ENCODE measurements at places on chromosomes 5 and 9.

GRCh38 chr5:172600571-172600970, 40.5 kb upstream of the NEURL1B start:
- no peak for DNase-seq

DNA sequence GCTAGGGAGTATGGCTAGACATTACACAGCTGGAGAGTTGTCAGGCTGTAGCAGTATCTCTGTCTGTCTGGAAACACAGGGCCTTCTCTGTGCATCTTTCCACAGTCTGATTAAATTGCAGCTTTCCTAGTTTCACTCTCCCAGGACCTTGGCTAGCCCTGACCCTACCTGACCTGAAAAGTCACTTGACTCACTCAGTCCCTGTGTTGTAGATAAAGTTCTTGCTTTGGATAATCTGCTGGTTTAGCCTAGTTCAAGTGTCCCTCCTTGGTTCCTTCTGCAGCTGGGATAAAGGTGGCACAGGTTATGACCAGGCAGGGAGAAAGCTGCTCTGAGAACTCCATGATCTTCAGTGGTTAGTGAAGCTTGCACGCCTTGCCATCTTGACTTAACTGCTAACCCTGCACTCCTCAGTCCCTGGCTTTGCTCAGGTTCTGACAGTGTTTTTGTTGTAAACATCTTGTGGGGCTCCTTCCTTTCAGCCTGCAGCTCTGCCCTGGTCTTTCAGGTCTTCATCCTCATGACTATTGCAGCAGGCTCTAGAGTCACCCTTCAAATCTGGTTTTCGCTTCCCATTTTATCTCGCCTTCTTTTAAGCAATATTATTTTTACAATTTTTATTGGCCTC, 101.0 kb downstream of the PIP5K1B start:
- DNase-seq = no peak

DNA sequence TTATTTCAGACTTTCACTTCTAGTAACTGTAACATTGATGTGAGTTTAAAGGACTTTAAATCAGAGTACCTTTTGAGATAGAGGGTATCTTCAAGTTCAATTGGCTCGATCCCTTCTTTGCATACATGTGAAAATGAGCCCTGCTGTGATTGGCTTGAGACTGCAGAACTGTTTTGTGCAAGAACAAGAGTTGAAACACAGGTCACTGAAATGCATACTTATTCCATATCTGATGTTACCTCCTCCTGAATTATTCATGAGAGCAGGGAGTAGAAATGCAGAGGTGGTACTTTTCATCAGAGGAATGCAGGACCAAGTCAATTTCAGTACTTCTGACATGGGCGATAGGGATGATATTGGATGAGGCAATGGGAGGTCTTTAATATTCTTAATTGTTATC, 459.5 kb downstream of the TLR4 start:
- no peak for DNase-seq

- no peak for DNase-seq
These were observed 91.3 kb downstream of the PRRT1B start for GRCh38 chr9:131636593-131636992.

- DNase-seq = no peak
These were observed 80.4 kb upstream of the OLFM1 start for GRCh38 chr9:135006911-135007570.

GRCh38 chr5:73623901-73624404, 2.0 kb upstream of the ARHGEF28 start:
- DNase-seq = no peak

DNA sequence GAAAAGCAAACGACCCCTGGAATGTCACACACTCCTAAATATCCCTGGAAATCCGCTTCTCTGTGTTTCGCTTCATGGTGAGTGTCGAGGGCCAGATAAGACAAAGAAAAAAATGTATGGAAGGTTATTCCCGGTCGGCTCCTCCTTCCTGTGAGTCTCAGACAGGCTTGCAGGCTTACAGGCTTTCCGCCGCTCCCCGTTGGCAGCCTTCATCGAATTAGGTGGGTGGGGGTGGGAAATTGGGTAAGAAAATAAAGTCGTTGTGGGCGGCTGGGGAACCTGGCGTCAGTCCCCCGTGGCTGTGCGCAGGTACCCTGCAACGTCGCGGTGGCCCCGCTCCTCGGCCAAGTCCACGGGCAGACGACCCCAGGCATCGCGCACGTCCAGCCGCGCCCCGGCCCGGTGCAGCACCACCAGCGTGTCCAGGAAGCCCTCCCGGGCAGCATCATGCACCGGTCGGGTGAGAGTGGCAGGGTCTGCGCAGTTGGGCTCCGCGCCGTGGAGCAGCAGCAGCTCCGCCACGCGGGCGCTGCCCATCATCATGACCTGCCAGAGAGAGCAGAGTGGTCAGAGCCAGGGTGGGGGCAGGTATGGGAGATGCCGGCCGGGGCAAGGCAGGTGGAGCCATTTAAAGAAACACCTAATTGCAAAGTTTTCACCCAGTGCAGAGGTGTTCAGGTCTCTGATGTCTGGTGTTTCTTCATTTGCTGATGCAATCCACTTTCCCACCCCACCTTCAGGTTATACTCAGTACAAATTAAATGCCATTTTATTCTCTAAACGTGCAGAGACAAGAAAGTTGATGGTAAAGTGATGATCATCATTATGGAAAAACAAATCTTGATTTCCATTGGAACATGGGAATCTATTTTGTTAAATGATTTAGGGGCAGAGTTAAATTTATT, 3.2 kb downstream of the CDKN2B start:
- DNase-seq = no peak

GRCh38 chr9:27967210-27967609, 393.9 kb upstream of the C9orf72 start:
- DNase-seq = no peak

GRCh38 chr9:92297611-92298010, 4.1 kb upstream of the IARS1 start:
- no peak for DNase-seq

GRCh38 chr9:131606896-131607567, 61.7 kb downstream of the PRRT1B start:
- no peak for DNase-seq

GRCh38 chr5:79488058-79488457, 25.9 kb downstream of the HOMER1 start:
- DNase-seq = no peak

- DNase-seq = no peak
These were observed 14.2 kb upstream of the IRF1 start for GRCh38 chr5:132504746-132505145.

- peak; percentile 72 for DNase-seq
These were observed 56.2 kb upstream of the ALDH1B1 start for GRCh38 chr9:38336341-38336740.

- no peak for DNase-seq
These were observed 38.0 kb upstream of the PRDM12 start for GRCh38 chr9:130626249-130626996.

GRCh38 chr9:99809586-99810319, 11.9 kb upstream of the NR4A3 start:
- DNase-seq = no peak

DNA sequence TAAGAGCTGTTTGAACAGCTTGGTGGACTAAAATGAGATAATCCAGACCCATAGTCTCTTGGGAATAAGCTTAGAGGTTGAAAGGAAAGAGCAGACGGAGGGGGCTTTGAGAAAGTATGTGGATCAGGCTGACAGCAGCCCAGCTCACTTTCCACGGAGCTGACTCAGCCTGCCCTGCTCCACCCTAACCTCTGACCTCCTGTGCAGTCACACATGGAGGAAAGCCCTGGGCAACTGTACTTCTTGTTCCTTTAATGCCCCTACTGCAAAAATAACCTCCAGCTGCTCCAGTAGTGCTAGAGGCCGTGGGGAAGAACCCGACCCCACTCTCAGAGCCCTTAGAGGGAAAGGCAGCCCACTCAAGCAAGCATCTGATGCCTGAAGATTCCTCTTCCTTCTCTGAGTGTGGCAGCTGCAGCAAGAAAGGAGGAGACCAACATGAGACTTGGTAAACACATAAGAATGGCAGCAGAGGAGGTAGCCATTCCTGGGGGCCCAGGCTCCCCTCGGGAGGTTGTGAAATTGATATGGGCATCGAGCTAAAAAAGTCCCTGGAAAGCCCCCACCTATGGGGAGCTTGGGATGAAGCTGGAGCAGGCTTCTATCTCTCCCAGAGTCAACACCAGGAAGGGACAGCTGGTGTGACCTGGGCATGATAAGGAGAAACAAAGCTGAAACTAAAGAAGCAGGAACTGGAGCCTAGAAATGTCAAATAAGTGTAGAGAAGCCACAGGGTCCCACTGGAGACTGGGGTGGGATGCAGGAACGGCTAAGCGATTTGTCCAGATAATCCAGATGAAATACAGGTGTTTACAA, 204.3 kb downstream of the PIK3R1 start:
- no peak for DNase-seq

DNA sequence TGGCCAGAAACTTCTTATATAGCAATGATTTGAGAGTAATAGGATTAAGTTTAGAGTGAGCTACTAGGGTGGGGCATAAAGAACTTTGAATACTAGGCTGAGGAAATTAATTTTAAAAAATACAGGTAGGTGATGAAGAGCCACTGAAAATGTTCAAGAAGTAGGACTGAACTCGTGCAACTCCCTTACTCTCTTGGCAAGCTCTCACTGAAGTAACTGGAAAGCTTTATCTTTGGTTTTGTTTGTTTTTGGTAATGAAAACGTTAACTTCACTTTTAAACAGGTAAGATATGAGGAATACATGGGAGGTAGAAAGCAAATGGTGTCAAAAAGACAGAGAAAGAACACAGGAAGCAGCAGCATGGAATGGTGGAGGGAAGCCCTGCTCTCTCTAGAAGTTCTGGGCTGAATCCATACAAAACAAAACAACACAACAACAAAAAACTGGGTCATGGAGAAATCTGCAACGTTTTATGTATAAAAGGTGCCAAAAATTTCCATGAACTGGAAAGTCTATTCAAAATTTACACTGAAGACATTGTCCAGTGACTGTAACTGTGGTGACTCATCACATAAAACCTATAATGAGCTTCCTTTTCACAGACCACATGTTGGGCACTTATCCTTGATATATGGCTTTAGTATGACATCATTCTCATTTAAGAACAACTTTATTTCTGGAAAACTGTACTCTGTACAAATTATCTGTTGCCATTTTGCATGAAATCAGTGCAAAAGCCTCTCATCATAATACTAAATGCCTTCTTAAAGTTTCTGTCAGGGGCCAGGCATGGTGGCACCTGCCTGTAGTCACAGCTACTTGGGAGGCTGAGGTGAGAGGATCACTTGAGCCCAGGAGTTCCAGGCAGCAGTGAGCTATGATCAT, 91.2 kb upstream of the CHD1 start:
- DNase-seq = no peak

DNA sequence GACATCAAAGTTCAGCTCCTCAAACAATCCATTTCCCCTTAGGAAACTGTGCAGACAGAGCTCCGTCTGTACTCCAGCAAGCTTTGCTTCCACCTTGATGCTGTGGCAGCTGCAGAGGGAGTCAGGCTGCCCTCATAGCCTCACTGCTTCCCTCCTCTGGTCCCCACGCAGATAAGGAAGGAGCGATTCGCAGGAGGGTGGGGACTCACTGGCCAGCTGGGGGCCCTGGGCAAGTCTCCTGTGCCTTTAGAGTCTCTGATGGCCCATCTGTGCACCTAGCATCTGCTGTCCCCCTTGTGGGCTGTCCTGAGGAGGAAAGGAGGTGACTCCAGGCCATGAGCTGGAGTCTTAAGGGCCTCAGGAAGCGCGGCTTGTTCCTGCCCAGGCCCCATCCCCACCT, 121.5 kb downstream of the ENTREP1 start:
- DNase-seq = no peak

- DNase-seq = no peak
These were observed 2.5 kb downstream of the APBB3 start for GRCh38 chr5:140561753-140562523.

DNA sequence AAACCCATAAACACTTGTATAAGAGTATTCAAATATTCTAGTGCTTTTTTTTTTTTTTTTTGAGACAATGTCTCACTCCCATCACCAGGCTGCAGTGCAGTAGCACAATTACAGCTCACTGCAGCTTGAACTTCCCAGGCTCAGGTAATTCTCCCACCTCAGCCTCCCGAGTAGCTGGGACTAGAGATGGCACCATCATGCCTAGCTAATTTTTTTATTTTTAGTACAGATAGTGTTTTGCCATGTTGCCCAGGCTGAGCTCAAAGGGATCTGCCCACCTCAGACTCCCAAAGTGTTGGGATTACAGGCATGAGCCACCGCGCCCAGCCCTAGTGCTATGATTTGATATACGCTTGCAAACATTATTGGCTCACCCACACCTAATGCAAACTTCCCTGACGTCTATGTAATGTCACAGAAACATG, 11.8 kb downstream of the IL6ST start:
- no peak for DNase-seq

DNA sequence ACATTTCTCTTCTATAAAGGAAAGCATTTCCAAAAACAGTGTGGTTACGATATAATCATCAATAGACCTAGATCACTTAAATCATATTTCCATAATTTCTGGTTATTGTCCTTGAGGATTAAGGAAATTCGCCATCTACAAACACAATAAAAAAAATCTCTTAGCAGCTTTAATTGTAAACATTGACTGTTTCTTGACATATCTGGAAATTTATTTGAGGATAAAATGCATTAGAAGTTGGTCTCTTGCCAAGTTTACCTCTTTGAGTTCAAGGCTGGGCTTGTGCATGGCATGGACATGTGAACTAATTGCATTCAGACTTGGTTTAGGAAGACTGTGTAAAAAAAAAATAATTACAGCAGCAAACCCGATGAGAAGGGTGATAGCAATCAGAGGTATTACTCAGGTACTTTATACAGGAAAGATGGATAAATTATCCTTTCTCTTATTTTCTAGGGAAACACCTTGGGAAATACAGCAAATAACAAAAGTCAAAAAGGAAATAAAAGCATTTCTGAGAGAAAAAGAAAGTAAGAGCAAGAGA, 237.9 kb downstream of the SLF1 start:
- no peak for DNase-seq

- DNase-seq = no peak
These were observed 34.4 kb downstream of the DOCK8 start for GRCh38 chr9:249025-249424.

- peak; percentile 87 for DNase-seq
These were observed 200.6 kb upstream of the ZNF618 start for GRCh38 chr9:113675475-113675941.
